ENCODE measurements at places on chromosomes 4 and X.
A peak's percentile ranks its signal among the peaks of the same experiment; 100 is the strongest.

DNA sequence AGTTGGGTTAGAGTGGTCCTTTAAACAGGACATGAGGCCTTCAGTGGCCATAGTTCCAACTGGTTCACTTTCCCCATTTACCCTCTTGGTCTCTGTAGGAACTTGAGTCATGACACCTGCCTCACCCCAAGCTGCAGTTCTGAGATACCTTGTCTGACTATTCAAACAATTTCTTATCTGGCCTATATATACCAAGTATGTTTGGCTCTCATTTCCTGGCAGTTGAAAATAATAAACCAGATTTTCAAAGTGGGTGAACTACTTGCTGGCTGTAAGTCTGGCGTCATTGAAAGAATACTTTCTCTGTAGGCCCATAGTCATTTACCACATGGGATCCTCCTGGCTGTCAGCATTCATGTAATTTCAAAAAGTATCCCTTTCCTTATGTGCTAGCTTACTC lies 228.8 kb downstream of the SHROOM3 start:
- DNase-seq: no peak

- no peak for DNase-seq
Observed at GRCh38 chr4:13541720-13542576, 2.4 kb downstream of the NKX3-2 start.

- DNase-seq: peak; percentile 25
Observed at GRCh38 chrX:17654116-17654515, 83.2 kb upstream of the SCML1 start.

DNA sequence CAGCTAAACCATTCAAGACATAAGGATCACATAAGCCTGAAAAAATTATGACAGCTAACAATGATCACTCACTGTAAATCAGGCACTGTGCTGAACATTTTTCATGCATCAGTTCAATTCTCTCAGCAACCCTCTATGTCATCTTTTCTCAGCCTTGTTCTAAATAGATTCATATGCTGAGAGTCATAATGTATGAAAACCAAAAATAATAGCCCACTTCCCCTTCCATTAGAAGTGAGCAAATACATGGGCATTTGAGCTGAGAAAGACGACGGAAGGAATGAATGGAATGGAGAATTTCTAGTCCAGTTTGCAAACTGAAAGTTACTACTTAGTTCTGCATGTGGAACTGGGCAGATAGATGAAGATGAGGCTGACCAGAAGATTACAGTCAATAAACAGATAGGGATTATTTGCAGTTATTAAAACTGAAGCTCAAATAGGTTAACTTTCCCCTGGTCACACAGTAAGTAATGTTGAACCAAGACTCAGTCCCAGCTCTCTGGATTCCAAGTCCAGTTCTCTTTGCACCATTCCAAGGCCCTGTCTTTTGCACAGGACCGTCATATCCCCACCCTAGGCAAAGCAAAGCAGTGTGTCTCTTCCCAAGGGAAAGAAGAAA lies 1.6 kb upstream of the SH3RF1 start:
- DNase-seq: no peak

GRCh38 chr4:89347363-89348025 lies 39.9 kb upstream of the GPRIN3 start:
- no peak for DNase-seq

- DNase-seq: no peak
Observed at GRCh38 chr4:26298198-26298947, 22.4 kb upstream of the RBPJ start.

GRCh38 chr4:106529348-106530023 lies 160.9 kb upstream of the GIMD1 start:
- DNase-seq: no peak
